ENCODE measurements at places on chromosomes 16 and 17.
A peak's percentile ranks its signal among the peaks of the same experiment; 100 is the strongest.

DNA sequence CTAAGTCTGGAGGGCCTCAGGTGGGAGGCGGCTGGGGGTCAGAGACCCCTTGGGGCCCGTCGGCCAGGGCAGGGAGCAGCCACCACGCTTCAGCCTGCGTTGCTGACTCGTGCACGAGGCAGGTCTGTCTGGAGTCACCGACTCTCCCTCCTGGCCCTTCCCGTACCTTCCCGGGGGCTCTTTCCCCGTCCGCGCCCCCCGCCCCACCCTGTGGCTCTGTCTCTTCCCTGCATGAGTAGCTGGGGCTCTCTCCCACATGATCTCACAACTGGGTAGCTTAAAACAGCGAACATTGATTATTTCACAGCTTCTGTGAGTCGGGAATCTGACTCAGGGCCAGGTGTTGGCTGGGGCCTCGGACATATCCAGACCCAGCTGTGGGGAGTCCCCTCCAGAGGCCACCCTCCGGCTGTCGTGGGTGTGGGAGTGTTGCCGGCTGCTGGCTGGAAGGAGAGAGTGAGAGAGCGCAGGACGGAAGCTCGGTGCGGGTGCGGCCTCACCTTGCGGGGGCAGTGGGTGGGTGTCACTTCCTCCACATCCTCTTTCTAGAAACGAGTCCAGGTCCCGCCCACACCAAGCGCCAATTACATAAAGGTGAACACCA lies 17.3 kb downstream of the BAHCC1 start:
- DNase-seq = no peak

DNA sequence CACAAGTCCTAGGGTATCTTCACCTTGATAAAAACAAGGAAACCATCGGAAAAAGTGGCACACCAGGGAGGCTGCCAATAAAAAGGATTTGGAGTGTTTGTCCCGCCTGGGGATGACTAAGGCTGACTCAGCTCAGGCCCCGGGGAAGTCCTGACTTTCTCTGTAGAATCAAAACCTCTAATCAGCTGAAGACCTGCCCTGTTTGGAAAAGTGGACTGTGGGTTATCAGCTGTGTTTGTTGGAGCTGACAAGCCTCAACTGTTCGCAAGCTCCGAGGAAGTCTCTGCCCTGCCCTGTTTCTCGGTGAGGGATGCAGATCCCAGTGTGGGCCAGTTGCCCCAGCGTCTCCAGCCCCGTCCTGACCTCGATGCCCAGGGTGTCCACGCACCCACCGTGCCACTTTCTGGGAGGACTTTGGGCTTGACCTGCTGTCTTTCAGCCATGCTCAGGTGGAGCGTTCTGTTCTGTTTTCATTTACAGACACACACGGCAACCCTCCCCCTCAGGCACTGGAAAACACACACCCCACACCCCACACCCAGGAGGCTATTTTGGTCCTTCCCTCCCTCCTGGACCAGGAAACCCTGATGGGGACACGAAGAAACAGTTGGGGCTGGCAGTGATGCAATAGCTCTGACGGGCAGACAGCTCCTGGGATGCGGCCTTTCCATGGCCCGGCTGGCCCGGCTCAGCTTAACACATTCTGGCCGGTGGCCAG lies 27.6 kb upstream of the PITPNA start:
- no peak for DNase-seq

GRCh38 chr17:83093506-83093905 lies 14.1 kb downstream of the METRNL start:
- DNase-seq = no peak

GRCh38 chr17:57962279-57963148 lies 7.3 kb upstream of the CUEDC1 start:
- DNase-seq = no peak

DNA sequence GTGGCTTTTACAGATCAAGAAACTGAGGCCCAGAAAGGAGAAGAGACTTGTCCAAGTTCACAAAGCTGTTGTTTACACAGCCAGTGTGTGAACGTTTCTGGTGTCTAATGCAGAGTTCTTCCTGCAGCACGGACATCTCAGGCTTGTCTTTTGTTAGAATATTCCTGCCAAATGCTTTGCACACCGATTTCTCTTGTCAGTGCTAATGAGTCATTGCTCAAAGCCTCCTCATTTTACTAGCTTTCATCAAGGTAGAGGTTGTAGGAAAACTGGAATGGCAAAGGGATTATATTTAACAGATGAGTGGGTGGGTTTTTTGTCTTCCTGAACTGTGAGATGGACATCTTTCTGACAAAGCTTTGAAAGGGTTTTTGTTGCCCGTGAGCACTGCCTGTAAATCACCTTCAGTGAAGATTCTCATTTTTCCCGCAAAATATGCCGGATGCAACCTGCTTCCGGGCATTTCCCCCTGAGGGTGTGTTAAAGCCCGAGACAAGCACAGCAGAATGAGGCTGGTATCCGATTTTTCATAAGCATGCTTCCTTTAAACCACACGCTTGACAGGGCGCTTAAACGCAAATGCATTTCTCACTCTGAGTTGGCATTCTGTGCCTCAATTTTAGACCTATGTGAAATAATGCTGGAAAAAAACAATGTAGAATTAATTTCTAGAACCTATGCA lies 14.7 kb downstream of the PMM2 start:
- no peak for DNase-seq

GRCh38 chr16:85640254-85640558 lies 27.1 kb downstream of the GSE1 start:
- no peak for DNase-seq

DNA sequence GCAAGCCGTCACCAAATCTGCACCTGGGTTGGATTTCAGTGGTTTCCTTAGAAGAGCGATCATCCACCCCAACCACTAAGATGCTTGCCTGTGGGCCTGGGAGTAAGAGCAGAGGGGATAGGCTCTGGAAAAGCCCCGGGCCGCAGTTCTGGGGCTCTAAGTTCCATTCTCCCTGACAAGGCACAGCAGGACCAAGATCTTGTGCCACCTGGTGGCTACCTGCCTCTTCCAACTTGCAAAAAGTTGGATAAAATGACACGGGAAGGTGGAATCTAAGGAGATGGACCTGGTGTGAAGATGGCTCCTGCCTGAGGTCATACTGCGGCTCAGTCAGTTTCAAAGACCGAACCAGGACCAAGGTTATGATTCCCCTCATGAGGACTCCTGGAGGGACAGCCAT lies 42.3 kb downstream of the ABCC12 start:
- no peak for DNase-seq

DNA sequence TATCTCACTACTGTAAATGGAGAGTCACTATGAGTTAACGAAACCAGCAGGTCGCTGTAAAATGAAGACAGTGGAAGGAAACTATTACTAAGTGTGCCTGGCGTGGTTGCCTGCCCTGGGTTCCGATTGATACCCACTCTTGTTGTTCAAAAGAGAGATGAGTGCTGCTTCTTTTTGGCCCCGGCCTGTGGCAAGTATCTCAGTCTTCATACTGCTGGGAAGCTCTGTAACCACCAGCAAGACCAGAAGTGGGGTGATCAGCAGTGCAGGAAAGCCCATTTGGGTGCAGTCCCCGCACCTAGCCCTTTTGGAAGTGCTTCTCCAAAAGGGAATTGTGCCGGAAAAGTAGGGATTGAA lies 104.5 kb downstream of the SNX29 start:
- peak; percentile 35 for DNase-seq

DNA sequence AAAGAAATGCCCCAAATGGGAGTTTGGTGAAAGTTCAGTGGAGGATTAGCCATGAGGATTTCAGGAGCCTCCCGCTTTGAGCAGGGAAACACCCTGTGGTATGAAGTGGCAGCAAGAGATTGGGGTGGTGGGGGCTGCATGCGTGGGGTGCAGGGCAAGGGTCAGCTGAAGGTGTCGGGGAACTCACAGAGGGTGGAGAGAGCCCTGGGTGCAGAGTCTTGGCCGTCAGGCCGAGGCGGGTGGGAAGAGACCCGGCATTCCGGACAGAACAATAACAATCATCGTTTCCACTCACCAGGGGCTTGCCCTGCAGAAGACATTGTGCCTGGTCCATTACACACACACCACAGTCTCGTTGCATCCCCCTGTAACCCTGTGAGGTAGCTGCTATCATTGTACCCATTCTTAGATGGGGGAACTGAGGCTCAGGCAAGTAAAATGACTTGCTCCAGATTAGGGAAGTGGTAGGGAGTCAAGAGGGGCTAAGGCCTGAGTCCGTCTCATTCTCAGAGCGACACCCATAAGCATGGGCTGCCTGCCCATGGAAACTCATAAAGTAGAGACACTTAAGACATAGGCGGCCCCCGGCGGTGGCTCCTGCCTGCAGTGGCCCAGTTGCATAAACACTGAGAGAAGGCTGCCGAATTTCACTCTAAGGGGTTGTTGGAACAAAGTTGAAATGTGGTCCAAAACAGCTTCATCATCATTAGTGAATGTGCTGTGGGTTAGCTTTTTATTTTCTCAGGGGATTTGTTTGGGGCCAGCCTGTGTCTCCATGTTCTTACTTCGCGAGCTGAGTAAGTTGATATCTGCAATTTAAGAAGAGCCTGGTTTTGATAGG lies 93.3 kb downstream of the CMIP start:
- DNase-seq = no peak

- DNase-seq = no peak
These were observed 154.4 kb downstream of the ABCA8 start for GRCh38 chr17:68800751-68801150.

DNA sequence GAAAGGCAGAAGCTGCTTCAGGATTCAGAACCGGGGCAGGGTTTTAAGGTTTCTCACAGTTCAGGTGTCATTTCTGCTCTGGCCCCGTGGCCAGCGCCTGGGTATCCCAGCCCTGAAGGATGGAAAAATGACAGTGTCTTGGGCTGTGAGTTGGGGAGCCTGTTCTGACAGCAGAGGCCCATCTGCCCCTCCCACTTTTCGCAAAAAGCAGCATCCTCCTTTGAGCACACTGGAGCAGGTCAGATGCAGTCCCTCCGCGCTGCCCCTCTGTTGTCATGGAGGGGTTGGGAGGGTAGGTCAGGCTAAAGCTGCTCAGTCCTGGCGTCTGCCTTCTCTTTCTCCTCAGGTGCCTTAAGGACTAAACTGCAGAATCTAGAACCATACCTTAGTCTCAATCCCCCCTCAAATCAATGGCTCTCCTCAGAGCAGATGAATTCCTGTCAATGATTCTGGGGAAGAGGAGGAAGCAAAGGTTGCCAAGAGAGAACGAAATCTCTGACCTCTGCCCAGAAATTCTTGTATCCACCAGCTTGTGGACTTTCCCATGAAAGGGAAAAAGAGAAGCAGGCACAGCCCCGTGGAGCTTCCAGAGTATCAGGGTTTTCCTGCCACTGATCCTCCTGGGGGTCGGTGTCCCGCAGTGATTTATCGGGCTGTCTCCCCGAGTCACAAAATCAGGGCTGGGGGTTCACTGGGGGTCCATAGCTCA lies 7.3 kb downstream of the NEUROD2 start:
- DNase-seq = no peak

GRCh38 chr17:45067637-45068036 lies 6.5 kb downstream of the NMT1 start:
- no peak for DNase-seq

DNA sequence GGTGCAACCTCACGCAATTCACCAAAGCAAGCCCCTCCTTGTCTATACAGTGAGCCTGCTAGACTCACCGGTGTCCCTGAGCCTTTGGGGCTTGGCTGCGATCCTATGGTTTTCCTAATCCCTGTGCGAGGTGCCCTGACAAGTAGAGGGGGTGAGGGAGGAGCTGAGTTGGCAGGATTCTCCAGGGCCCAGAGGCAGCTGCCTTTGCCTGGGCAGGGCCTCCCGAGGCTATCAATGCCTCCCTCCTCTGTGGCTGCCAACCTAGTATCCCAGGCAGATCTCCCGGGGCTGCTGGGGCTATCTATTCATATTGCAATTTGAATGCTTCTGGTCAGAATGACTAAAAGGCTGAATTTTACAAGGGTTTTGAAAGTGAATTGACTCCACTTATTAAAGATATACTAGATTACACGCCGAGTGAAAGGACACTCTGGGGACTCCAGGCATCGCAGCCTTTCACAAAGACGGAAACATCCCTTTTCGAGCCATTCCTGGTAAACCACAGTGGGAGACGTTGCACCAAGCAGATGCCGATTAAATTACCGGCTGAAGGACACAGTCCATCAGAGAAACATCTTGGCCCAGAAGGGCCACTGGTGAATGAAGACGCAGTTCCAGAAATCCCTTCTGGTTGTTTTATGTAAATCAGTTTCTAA lies 11.3 kb upstream of the PITPNM3 start:
- DNase-seq = no peak

DNA sequence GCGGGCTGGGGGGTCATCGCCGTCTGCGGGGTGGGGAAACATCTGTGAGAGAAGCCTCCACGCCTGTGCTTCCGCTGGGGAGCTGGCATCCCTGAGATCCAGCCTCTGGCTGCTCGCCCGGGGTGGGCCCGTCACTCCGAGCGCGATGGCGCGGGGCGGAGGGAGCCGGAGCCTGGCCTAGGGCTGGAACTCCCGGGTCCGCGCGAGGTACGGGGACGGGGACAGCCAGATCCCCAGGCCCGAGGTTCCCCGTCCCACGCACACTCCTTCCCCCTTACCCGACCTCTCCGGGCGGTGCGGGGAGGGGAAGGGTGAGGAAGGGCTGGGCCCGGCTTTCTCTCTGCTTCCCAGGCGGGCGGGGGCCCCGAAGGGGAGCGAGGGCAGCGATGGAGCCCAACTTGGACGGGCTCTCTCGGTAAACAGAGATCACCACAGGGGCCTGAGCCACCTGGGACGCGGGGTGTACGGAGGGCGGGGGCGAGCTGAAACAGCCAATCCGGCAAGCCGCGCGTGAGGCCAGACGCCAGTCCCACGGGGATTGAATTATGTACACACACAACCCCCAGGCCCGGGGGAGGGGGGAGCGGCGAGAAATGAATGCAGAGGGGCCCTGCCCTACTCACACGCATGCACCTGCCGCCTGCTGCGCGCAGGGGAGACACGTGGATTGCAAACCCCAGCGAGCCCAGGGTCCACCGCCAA lies at the start of gene SLC16A11:
SLC16A11 (minus strand) TSS at position 596 of the 702 bp plus-strand sequence; CDS start at position 17, 579 bp downstream.
- DNase-seq = peak; percentile 20

DNA sequence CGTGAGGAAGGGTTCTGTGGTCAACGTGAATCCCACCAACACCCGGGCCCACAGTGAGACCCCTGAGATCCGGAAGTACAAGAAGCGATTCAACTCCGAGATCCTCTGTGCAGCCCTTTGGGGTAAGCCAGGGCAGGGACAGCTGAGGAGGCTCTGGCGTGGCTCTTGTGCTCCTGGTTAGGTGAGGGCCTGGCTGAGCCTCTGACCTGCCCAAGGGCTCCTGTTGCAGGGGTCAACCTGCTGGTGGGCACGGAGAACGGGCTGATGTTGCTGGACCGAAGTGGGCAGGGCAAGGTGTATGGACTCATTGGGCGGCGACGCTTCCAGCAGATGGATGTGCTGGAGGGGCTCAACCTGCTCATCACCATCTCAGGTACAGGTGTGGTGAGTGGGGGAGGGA lies 4.2 kb upstream of the C17orf107 start:
- DNase-seq = no peak

GRCh38 chr17:30377574-30378240 lies 1.0 kb upstream of the CPD start:
- DNase-seq = no peak

DNA sequence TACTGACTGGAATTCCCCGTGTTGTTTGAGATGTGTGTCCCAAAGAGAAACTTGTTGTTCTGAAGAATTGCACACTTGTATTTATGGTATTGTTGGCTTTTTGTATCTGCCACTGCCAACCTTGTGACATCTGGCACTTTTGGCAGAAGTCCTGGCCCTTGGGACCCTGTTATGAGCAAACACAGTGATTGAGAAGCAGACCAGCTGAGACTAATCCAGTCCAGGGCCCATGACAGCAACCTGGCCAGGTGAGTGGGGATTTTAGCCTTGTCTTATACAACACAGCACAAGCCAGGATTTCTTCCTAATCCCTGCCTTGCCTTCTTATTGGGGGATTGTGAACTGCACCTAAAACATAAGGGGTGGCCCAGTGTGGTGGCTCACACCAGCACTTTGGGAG lies 80.0 kb downstream of the NTN1 start:
- no peak for DNase-seq

GRCh38 chr17:1047177-1047878 lies 50.4 kb downstream of the TIMM22 start:
- DNase-seq = no peak

All from stimulated activated CD4-positive, alpha-beta T cell treated with anti-CD3 and anti-CD28 coated beads, Interleukin-2, amount 100 ng/mL, for 48 hours (primary cell).